H1 (cell line): ENCODE measurements at places on chromosomes 13 and 19.
A peak's percentile ranks its signal among the peaks of the same experiment; 100 is the strongest.

DNA sequence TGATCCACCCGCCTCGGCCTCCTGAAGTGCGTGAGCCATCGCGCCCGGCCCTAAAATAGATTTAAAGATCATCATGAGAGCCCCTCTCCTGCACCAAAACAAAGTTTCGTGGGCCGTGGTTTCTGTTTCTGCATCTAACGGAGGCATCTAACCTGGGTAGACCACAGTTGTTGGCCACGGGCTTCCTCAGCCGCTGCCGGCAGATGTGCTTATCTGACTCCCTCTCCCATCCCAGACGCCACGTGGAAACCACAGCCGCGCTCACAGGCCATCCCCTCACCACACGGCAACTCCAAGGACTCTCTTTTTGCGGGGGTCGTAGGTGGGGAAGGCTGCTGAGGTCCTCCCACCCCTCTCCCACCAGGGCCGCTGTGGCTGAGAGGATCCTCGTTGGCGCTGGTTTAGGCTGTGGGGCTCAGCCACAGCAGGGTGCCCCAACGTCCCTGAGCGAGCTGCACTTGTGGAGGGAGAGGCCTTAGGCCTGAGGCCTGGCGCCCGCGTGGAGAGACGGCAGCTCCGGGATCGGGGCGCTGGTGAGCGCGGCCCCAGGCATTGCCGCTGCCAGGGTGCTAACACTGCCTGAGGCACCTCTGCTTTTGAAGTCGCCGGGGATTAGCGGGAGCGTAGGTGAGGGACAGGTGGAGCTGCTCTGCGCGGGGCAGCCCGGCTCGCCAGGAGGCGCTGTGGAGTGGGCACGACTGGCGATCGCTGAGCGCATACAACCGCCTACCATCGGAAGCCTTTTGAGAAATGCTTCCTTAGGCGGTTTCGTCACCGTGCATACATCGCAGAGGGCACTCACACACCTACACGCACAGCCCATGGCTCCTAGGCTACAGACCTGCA is 8.9 kb downstream of the ZSCAN1 start:
- 0 out of 2 replicates have a peak, but pooled peaks cover 5% of the 10 kb centered on the region for H3K27me3 ChIP-seq
- H3K27ac ChIP-seq, result no peak overlapping the region
- peaks cover 8% of the 10 kb centered on the region for H3K4me1 ChIP-seq
- H3K4me3 ChIP-seq, result no peak overlapping the region
- H3K36me3 ChIP-seq, result no peaks in the 10 kb centered on the region

GRCh38 chr19:49157445-49158224 is at the start of gene TRPM4:
TRPM4 (plus strand) TSS chr19:49157792; CDS start chr19:49157867, 75 bp downstream.
- peak; percentile 95 for DNase-seq
- H3K4me1 ChIP-seq, result no peaks in the 10 kb centered on the region

DNA sequence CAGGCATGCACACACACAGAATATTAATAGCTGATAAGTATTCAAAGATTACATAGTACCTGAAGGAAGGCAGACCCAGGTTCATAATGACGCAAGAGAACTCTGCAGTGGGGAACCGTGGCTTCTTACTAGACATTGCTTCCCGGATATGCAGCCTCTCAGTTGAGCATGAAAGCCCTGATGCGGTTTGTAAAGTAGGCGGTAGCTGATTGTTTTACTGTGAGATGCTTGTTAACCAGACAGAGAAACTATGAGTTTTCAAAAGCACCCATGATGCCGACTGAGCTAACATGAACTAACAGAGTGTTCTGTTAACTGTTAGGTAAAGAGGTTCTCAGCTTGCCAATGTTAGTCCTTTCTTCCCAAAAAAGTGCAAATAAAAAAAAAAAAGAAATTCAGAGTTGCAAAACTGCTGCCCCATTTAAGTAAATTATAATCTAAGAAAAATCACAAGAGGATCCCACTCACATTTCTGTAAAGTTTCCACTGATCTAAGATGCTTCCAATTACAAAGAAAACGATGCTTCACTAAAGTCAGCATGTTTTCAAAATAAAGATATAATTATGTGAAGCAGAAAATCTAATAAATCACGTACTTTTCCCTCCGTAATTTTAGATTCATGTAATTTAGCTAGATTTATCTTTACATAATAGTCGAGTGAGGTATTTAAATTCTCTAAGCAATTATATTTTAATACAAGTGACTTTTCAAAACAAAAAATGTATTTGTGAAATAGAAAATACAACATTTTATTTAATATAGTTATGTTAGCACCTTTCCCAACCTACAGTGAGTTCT is 2.2 kb downstream of the FLT1 start:
- DNase-seq, result no peak
- no peak overlapping the region for H3K27ac ChIP-seq
- peaks cover 12% of the 10 kb centered on the region for H3K4me1 ChIP-seq
- H3K4me3 ChIP-seq, result peak overlapping the region; percentile 81
- H3K36me3 ChIP-seq, result no peaks in the 10 kb centered on the region
- peaks cover 14% of the 10 kb centered on the region for H3K27me3 ChIP-seq

DNA sequence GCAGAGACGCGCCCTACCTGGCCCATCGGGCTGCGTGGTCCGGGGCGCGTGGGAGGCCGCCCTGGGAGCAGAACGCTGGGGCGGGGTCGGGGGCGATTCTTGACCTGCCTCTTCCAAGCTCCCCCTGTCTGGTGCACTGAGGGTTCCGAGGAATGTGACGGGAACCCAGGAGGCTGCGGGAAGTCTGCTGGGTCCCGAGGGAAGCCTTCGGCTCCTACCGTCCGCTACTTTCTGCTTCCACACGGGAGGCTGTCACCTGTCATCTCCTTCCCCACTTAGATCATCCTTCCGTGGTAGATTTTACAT is 781 bp upstream of the SPRYD7 start:
- no peaks in the 10 kb centered on the region for H3K27me3 ChIP-seq
- peak overlapping the region; percentile 84 for H3K4me3 ChIP-seq
- H3K36me3 ChIP-seq, result no peaks in the 10 kb centered on the region
- DNase-seq, result no peak

DNA sequence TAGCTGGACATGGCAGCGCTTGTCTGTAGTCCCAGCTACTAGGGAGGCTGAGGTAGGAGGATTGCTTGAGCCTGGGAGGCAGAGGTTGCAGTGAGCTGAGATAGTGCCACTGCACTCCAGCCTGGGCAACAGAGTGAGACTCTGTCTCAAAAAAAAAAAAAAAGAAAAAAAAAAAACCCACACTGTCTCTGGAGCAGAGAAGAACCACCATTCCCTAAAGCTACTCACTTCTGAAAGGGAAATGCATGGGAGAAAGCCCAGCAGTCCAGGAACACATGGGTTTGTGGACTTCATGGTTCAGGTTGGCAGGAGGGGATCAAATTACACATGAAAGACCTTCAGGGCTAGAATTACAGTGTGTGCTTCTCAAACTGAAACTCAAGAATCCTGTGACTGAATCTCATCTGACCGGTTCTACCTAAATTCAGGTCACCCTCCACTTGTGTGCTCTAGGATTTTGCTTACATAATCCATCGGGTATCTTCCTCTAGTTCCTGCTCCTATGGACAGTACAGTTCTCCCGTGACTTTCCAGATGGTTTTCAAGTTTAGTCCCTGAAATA is 30.2 kb upstream of the CPB2 start:
- no peaks in the 10 kb centered on the region for H3K27me3 ChIP-seq
- DNase-seq, result no peak
- H3K4me3 ChIP-seq, result no peak overlapping the region

- H3K4me1 ChIP-seq, result peaks cover 3% of the 10 kb centered on the region
- no peak overlapping the region for H3K4me3 ChIP-seq
- no peak overlapping the region for H3K27ac ChIP-seq
- no peaks in the 10 kb centered on the region for H3K27me3 ChIP-seq
- DNase-seq, result no peak
These were observed 141.6 kb upstream of the ARGLU1 start for GRCh38 chr13:106709522-106709921.

DNA sequence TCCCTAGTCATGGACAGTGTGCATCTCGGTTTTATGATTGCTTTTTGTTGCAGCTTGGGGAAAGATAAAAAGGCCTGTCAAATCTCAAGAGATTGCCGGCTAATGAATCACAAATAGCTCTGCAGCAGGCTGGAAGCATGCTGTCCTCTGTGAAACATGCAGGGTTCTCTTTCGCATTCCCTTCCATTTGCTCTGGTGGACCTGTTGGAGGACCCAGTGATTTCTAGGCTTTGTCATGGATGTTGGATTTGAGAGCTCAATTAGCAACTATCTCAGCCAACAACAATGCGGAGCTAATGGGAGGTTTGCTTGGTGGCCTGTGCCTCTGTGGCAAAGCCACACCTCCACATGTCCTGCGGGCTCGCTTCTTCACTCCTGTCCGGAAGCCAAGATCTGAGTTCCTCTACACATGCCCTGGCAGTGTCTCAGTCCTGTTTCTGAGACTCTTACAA is 418.1 kb upstream of the ARGLU1 start:
- DNase-seq, result peak; percentile 10
- no peak overlapping the region for H3K4me3 ChIP-seq
- peaks cover 1% of the 10 kb centered on the region for H3K27me3 ChIP-seq
- no peak overlapping the region for H3K27ac ChIP-seq

GRCh38 chr19:10780368-10780767 is 55.6 kb downstream of the TMED1 start:
- H3K36me3 ChIP-seq, result peaks cover 47% of the 10 kb centered on the region
- DNase-seq, result no peak
- no peak overlapping the region for H3K27ac ChIP-seq
- H3K4me3 ChIP-seq, result no peak overlapping the region
- H3K27me3 ChIP-seq, result no peaks in the 10 kb centered on the region
- no peaks in the 10 kb centered on the region for H3K4me1 ChIP-seq

DNA sequence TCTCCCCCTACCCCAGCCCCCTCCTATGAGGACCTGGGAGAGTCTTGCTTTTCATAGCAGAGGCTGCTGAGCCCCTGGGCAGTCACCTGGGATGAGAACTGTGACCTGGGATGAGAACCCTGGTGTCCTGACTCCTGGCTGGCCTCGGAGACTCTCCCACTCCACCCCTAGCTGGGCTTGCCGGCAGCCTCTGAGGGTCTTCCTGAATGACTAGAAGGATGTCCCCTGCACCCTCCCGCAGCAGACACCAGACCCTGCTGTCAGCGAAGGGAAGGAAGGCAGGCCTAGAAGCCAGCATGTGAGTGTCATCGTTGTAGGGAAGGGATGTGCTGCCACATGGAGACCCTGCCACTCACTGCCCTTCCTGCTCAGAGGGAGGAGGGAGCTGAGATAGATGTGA is 203.4 kb upstream of the ZNF536 start:
- no peaks in the 10 kb centered on the region for H3K27me3 ChIP-seq
- H3K4me1 ChIP-seq, result no peaks in the 10 kb centered on the region
- H3K27ac ChIP-seq, result no peak overlapping the region
- no peak for DNase-seq
- no peak overlapping the region for H3K4me3 ChIP-seq
